ENCODE measurements at places on chromosomes 3 and 15. TPM values are rescaled to one million over a fixed set of nuclear protein-coding genes. Genes with fewer than 3 reads are reported as not detected.

The CLRN1 gene
- total RNA-seq: not detected

DNA sequence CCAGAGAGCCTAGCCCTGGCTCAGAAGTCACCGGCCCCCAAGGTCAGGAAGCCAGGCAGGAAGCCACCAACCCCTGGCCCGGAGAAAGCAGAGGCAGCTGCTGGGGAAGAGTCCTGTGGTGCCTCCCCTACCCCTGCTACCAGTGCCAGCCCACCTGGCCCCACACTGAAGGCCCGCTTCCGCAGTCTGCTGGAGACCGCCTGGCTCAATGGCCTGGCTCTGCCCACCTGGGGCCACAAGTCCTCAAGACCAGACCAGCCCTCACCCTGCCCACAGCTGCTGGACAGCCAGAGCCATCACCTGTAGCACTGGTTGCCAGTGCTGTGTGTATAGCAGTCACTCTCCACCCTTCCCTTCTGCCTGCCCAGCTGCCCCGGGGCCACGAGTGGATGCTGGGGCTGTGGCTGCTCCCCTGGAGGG is 9.1 kb downstream of the C15orf39 start:
- no peak overlapping the region for H3K4me3 ChIP-seq
- no peaks in the 10 kb centered on the region for H3K27me3 ChIP-seq
- H3K4me1 ChIP-seq: peaks cover 2% of the 10 kb centered on the region
- H3K36me3 ChIP-seq: peaks cover 61% of the 10 kb centered on the region
- H3K27ac ChIP-seq: no peak overlapping the region

DNA sequence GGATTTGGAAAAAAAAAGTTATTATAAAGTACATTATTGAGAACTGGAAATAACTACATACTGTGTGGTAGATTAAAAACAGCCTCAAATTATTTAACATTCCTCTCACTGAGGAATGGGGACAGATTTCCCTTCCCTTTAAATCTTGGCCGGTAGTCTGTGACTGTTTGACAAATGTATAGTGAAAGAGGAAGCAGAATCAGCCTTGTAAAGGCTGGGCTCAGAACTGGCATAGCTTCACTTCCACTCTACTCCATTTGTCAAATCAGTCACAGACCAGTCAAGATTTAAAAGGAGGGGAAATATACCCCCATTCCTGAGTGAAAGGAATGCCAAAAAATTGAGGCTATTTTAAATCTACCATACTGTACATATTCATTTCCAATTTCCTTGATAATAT is 18.2 kb upstream of the B4GALT4 start:
- H3K4me3 ChIP-seq: no peak overlapping the region
- H3K27me3 ChIP-seq: no peaks in the 10 kb centered on the region
- H3K36me3 ChIP-seq: no peaks in the 10 kb centered on the region
- no peak for DNase-seq
- H3K4me1 ChIP-seq: peaks cover 10% of the 10 kb centered on the region
- no peak overlapping the region for H3K27ac ChIP-seq

DNA sequence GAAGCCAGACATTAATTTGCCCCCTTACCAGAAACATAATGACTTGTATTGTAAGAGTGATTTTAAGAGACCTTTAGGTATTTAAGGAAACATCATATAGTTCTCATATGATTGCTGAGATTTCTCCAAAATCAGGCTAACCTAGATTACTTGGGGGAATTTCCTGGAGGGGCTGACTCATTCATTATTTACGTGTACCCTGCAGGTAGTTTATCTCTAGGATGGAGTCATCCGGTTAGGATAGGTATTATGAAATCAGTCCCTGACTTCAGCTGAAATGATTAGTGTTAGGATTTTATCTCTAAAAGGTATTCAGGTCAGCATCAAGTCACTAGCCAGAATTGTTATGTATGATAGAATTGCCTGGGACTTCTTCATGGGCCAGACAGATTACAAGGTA is 97.5 kb downstream of the TCF12 start:
- DNase-seq: no peak
- peaks cover 5% of the 10 kb centered on the region for H3K36me3 ChIP-seq
- no peaks in the 10 kb centered on the region for H3K27me3 ChIP-seq
- H3K27ac ChIP-seq: no peak overlapping the region

GRCh38 chr3:31230425-31231223 is 302.1 kb upstream of the STT3B start:
- no peaks in the 10 kb centered on the region for H3K36me3 ChIP-seq
- H3K4me1 ChIP-seq: no peaks in the 10 kb centered on the region
- H3K27ac ChIP-seq: no peak overlapping the region
- H3K27me3 ChIP-seq: no peaks in the 10 kb centered on the region

The INKA1 gene
- total RNA-seq: 1.2 TPM

- H3K27ac ChIP-seq: no peak overlapping the region
- no peak for DNase-seq
- no peaks in the 10 kb centered on the region for H3K27me3 ChIP-seq
- no peaks in the 10 kb centered on the region for H3K4me1 ChIP-seq
- H3K36me3 ChIP-seq: no peaks in the 10 kb centered on the region
- H3K4me3 ChIP-seq: no peak overlapping the region
Observed at GRCh38 chr15:28961391-28961790, 75.6 kb downstream of the APBA2 start.

The SERINC4 gene
- 0.17 TPM for total RNA-seq

The GP9 gene
- total RNA-seq: not detected

- no peaks in the 10 kb centered on the region for H3K4me1 ChIP-seq
- H3K27ac ChIP-seq: no peak overlapping the region
- DNase-seq: no peak
- no peaks in the 10 kb centered on the region for H3K36me3 ChIP-seq
- H3K27me3 ChIP-seq: peaks cover 77% of the 10 kb centered on the region
Observed at GRCh38 chr3:158098309-158098639, 7.9 kb downstream of the SHOX2 start.

DNA sequence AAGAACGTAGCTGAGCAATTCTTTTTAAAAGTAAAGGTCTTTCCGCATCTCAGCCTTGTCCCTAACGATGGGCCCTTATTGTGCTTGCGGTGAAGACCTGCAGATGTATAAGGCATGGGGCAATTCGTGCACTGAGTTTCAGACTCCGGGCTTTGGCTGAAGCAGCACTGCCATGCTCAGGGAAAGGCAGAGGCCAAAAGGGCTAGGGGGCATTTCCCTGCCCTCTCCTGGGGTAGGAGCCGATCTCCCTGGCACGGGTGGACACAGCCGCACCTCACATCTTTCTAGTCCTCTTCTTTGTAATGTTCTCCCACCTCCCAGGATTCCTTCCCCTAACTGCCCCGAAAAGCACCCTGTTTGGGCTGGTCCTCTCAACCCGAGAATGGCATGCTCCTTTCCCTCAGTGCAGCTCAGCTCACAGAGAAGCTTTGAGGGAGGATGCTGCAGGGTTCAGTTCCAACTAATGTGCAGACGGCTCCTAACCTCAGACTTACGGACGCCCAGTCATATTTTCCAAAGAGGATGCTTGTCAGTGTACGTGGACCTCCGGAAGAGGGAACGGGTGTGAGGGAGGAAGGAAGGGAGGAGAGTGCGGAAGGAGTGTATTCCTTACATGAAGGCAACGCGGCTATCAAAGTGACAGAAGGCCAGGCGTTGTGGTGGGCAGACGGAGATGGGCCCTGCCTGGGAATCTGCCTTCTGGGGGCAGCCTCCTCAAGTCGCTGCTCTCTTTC is 61.2 kb downstream of the SYNM start:
- H3K27me3 ChIP-seq: no peaks in the 10 kb centered on the region
- H3K36me3 ChIP-seq: peaks cover 9% of the 10 kb centered on the region
- no peak for DNase-seq
- no peaks in the 10 kb centered on the region for H3K4me1 ChIP-seq

GRCh38 chr3:122661633-122662032 is 19.0 kb upstream of the PARP14 start:
- H3K4me1 ChIP-seq: no peaks in the 10 kb centered on the region
- H3K36me3 ChIP-seq: no peaks in the 10 kb centered on the region
- no peaks in the 10 kb centered on the region for H3K27me3 ChIP-seq
- DNase-seq: no peak

GRCh38 chr3:100548053-100548452 is 55.6 kb downstream of the TMEM45A start:
- no peak for DNase-seq
- H3K27me3 ChIP-seq: no peaks in the 10 kb centered on the region
- H3K4me3 ChIP-seq: no peak overlapping the region
- H3K4me1 ChIP-seq: no peaks in the 10 kb centered on the region
- no peak overlapping the region for H3K27ac ChIP-seq

GRCh38 chr15:44163370-44163769 is 31.7 kb downstream of the FRMD5 start:
- no peak overlapping the region for H3K27ac ChIP-seq
- H3K27me3 ChIP-seq: no peaks in the 10 kb centered on the region
- no peaks in the 10 kb centered on the region for H3K4me1 ChIP-seq
- no peak for DNase-seq
- H3K4me3 ChIP-seq: no peak overlapping the region

DNA sequence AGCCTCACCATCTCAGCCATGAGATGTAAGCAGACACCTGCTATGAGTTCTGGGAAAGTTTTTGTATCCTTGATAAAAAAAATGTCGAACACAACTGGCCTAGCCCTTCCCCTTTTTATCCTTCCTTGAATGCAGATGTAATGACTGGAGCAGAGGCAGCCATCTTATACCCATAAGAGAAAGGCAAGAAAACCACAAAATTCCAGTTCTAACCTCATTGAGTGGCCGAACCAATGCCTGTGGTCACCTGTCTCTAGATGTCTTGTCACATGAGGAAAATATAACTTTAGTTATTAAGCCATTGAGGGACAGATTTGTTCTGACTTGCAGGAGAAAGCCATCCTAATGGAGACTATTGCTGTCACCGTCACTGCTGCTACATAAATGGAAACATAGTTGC is 80.4 kb upstream of the SLC6A6 start:
- no peaks in the 10 kb centered on the region for H3K36me3 ChIP-seq
- H3K27me3 ChIP-seq: no peaks in the 10 kb centered on the region
- DNase-seq: no peak
- no peak overlapping the region for H3K4me3 ChIP-seq

- no peak overlapping the region for H3K27ac ChIP-seq
- H3K36me3 ChIP-seq: no peaks in the 10 kb centered on the region
- no peak for DNase-seq
- peaks cover 6% of the 10 kb centered on the region for H3K4me1 ChIP-seq
- no peaks in the 10 kb centered on the region for H3K27me3 ChIP-seq
Observed at GRCh38 chr15:69823223-69823907, 274.4 kb downstream of the TLE3 start.

DNA sequence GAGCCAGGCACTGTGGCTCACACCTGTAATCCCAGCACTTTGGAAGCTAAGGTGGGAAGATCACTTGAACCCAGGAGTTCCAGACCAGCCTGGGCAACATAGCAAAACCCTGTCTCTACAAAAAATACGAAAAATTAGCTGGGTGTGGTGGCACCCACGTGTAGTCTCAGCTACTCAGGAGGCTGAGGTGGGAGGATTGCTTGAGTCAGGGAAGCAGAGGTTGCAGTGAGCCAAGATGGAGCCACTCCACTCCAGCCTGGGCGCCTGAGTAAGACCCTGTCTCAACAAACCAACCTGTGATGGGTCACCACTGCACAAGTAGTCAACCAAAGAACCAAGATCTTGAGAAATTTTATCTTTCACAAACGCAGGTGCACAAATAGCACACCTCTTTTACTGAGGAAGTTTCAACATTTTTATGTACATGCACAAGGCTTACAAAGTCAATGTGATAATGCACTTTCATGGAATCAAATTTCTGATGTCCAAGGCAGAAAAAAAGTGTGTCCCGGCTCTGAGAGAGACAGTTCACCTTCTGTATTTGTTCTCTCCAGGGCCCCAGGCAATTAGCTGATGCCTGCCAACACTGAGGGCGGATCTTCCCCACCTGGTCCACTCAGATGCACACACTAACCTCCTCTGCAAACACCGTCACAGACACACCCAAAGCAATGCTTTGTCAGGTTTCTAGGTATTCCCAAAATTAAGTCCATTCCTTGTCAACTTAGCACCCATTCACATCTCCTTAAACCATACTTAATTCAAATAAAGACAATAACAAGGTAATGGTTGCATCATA is 12.4 kb downstream of the ACAA1 start:
- H3K36me3 ChIP-seq: peaks cover 85% of the 10 kb centered on the region
- H3K27me3 ChIP-seq: no peaks in the 10 kb centered on the region
- DNase-seq: no peak
- no peaks in the 10 kb centered on the region for H3K4me1 ChIP-seq
- no peak overlapping the region for H3K4me3 ChIP-seq
- no peak overlapping the region for H3K27ac ChIP-seq

- H3K4me1 ChIP-seq: no peaks in the 10 kb centered on the region
- H3K27ac ChIP-seq: no peak overlapping the region
- DNase-seq: no peak
- H3K27me3 ChIP-seq: no peaks in the 10 kb centered on the region
- no peak overlapping the region for H3K4me3 ChIP-seq
Observed at GRCh38 chr15:43199945-43200488, 14.8 kb downstream of the CCNDBP1 start.

DNA sequence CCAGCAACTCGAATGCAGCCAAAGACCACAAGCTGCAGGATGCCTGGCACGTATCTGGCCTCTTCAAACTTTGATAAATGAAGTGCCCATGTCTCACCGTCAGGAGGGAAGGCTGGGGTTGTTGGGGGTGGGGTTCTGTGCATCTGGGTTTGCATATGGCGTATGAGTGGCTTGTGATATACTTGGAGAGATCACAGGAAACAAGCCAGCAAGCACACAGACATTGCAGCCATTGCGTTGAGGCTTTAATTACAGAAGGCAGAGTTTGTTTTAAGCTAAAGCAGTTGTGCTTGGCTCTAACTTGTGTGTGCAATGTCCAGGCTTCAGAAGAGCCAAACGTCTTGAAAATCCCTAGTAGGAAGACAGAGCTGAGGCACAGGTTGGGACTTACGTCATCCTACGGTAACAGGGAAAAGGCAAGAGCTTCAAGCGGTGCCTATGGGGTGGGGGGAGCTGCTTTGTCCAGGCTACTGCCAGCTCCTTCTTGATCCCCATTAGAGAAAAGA is 109.2 kb downstream of the ASB7 start:
- no peak for DNase-seq
- H3K4me3 ChIP-seq: no peak overlapping the region
- no peaks in the 10 kb centered on the region for H3K4me1 ChIP-seq
- H3K36me3 ChIP-seq: peaks cover 8% of the 10 kb centered on the region
- no peak overlapping the region for H3K27ac ChIP-seq
- no peaks in the 10 kb centered on the region for H3K27me3 ChIP-seq

DNA sequence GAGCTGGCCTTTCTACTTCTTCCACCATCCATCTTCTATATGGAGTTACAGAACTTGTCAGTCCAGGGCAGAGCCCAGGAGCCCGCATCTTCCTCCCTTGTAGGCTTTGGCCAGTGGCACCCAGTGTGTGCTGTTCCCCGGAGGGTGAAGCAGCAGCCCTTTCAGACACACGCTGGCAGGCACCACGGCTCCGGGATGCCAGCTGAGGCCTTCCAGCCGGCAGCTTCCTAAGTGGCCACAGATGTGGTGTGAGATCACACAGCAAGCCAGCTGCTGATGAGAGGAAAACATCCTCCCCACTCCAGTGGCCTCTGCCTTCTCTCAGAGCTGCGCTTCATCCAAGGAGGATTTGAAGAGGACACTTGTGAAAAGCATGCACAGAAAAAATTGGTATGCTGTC is 24.1 kb downstream of the CRABP1 start:
- no peaks in the 10 kb centered on the region for H3K27me3 ChIP-seq
- H3K4me3 ChIP-seq: no peak overlapping the region
- no peak overlapping the region for H3K27ac ChIP-seq
